ENCODE measurements at places on chromosomes 7 and 10.

DNA sequence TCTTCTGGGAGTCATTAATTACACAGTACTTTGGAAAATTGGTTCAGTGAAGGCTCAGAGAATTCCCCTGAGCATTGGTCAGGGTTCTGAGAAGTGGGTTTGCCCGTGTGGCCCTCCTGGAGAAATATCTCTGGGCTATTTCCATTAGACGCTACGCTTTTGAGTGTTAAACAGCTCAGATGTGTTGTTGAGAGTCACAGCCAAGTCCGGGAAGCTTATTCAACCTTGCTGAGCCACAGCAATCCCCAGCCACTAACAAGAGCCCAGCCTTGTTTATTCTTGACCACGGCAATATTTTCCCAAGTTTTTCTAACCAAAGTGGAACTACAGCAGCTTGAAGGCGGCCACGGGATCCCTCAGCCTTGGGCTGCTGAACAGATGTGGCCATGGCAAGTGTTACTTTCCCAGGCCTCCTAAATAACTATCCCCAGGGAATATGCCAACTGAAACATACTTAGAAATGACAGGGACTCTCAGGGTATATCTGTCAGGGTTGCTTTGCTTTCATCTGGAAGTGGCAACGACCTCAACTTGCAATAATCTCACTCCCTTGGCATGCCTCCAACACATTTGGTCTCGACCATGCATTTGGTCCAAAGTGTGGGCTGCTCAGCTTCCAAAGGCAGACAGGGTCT, 214.7 kb downstream of the EMX2 start:
- no peak for DNase-seq

DNA sequence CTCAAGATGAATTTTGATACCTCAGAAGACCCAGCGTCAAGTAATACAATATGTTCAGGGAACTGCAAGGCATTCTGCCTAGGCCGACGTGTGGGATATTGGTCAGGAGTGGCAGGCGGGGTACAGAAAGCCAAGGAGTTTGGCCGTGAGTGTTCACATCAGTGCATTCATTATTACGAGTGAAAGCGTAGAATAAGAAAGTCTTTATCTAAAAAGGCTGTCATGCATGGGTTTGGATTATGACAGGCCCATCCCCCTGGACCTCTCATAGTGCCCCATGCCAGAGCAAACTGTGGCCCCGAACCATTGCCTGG, 7.5 kb downstream of the AIMP2 start:
- DNase-seq, result no peak

- no peak for DNase-seq
Observed at GRCh38 chr10:71747551-71748523, 25.5 kb downstream of the VSIR start.

GRCh38 chr10:54133203-54133602, 667.8 kb downstream of the PCDH15 start:
- no peak for DNase-seq

DNA sequence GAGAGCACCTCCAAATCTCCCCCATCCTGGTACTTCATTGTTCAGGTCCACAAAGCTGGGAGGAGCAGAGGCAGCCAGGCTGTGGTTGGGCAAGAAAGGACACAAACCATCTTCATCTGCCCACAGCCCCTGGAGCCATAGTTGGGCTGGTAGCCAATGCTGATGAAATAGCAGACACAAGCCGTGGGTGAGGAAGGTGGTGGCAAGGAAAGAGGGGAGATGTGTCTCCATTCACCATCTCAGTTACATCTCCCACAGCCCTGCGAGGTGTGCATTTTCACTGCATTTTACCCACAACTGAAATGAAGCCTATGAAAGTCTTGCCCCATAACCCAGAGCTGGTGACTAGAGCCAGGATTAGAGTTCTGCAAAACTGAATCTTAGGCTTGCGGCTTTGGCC, 35.0 kb downstream of the PIK3AP1 start:
- no peak for DNase-seq

- no peak for DNase-seq
Observed at GRCh38 chr10:8576281-8576680, 521.8 kb downstream of the GATA3 start.

DNA sequence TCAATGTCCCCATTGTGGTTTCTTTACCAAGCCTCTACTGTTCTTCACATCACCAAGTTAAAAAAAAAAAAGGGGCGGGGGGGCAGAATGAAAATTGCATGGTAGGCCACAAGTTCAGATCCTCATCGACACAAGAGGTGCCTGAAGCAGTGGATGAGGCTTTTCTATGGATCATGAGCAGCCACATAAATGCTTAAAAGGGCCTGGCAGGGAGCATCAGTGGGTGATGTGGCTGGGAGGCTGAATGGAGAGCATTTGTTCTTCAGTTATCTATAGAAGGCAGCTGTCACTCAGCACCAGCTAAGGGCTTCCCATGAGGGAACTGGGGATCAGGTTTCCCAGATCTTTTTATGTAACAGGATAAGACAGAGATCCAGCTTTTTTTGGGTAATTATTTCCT, 117.9 kb downstream of the CFTR start:
- no peak for DNase-seq

GRCh38 chr10:68992636-68993440, 4.2 kb downstream of the KIFBP start:
- DNase-seq, result no peak

GRCh38 chr10:8659982-8660381, 605.5 kb downstream of the GATA3 start:
- DNase-seq, result no peak

GRCh38 chr10:124660404-124661125, 83.6 kb downstream of the FAM53B start:
- no peak for DNase-seq

DNA sequence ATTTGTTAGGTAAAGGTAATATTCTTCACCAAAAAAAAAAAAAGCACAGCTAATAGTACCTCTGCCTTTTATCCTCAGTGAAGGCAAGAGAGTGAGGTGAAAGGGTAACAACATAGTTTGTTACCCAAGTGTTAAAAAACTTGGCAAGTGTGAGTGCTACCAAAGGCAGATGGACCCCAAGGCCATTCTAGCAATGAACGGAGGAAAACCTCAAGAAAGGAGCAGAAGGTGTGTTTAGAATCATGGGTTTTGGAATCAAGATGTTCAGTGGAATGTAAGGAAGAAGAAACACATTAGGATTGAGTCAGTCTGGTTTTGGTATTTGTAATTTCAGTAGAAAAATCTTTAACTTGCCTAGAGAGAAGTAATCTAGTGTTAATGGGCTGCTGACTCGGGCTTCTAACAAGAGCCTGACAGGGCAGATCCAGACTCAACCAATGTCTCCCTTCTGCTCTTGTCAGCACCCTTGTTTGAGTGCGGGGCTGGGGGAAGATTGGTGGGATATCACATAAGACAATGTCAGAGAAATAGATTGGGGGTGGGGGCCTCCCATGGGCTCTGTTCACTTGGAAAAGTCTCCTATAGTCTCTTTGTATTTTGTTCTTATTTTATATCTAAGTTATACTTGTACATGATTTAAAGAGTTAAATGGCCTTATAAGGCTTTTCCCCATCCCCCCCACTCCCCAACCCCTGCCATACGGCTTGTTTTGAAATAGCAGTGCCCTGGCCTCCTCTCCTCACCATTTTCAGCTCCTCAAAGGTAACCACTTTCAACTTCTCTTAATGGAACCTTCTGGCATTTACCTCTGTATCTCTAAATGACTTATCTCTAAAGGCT, 44.4 kb downstream of the SCD start:
- DNase-seq, result no peak

DNA sequence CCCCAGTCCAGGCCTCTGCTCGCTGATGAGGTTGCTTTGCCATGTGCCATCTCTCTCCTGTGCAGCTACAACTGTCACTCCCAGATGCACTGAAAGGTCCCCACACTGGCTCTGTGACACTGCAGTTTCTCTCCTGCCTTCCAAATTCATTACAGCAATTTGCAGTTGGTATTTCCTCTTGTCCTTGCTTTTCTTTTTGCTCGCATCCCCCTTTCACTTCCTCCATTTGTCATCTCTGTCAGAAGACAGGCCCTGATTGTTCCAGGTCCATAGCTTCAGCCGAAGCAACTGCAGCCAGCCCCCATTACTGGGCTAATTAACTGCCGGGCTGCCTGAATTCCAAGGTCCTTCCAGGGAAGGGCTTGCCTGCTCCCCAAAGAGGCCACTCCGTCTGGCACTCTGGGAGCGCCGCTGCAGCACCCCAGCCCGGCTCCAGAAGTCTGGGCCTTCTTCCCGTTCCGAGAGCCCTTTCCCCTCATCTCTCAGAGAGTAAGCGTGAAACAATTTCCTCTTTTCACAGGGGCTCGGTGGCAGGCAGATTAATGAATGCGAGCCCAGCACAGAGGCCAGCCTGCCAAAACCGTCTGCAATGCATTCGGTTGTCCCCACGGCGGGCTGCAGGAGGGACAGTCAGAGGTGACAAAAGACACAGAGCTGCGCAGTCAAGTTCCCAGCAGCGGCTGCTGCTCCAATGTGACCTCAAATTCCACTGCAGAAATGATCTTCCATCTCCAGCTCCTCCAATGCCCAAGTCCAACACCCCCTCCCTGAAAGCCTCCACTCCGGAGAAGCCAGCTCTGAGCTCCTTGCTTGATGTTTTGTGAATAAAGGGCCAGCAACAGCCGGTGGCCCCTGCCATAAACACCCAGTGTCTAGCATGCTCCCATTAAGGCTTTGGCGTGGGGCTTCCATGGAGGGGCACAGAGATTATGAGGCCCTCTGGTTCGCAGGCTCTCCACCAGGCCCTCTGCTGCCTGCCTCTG, 279.4 kb upstream of the HABP2 start:
- no peak for DNase-seq

DNA sequence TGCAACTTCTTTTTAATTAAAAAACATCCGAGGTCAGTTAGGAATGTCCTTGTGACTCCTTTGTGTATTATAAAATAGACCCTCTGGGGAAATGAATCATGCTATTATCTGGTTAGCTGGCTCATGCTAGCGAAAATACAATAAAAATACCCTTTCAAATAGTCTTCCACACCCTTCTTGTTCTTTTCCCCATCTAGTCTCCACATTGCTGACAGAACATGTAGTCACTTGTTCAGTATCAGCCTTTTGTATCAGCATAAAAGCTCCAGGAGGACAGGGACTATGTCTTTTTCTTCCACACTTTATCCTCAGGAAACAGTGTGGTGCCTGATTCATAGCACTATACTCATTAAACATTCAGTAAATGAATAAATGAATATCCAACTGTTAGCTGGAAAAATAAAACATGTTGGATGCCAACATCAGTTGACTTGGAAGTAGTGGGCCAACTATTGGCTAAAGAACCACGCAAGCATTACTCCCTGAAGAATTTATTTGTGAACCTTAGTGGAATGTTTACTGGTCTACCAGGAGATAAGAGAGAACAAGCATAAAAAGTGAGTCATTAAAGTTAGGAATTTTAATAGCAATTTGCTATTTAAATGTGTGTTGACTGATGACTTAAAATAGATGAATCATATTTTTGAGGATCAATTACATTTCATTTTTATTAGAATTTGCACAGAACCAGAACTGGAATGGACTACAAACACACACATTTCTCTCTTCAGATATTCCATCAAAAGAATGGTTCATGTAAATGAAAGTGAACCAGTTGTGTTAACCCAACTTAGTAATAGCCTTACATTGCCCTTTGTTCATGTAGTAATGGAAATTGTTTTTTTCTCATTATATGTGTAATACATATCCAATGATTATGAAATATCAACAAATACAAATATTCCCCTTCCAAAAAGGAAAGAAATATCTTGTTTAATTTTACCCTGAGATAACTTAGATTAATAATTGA, 129.6 kb downstream of the DKK1 start:
- no peak for DNase-seq

DNA sequence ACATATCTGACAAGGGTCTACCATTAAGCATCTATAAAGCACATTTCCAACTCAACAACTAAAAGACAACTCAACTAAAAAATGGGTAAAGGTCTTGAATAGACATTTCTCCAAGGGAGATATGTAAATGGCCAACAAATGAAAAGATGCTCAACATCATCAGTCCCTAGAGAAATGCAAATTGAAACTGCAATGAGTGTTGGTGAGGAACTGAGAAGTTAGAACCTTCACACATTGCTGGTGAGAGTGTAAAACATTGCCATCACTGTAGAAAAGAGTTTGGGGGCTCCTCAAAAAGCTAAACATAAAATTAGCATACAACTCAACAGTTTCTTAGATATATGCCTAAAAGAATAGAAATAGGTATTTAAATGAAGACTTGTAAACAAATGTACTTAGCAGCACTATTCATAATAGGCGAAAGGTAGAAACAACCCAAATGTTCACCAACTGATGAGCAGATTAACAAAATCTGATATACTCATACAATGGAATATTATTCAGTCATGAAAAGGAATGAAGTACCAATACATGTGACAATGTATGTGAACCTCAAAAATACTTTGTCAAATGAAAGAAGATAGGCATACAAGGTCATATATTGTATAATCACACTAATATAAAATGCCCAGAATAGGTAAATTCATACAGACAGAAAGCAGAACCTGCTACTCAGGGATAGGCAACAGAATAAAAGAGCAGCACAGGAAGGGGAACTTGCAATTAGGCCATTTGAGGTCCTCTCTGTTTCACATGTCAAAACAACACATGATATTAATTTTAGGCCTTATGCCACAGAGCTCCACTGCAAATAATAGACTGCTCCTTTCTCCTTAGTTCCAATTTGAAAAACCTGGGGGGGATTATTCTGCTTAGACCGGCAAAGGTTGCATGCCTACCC, 10.6 kb upstream of the LRRC72 start:
- DNase-seq, result no peak

- no peak for DNase-seq
Observed at GRCh38 chr7:47946581-47947354, 1.5 kb downstream of the PKD1L1 start.

DNA sequence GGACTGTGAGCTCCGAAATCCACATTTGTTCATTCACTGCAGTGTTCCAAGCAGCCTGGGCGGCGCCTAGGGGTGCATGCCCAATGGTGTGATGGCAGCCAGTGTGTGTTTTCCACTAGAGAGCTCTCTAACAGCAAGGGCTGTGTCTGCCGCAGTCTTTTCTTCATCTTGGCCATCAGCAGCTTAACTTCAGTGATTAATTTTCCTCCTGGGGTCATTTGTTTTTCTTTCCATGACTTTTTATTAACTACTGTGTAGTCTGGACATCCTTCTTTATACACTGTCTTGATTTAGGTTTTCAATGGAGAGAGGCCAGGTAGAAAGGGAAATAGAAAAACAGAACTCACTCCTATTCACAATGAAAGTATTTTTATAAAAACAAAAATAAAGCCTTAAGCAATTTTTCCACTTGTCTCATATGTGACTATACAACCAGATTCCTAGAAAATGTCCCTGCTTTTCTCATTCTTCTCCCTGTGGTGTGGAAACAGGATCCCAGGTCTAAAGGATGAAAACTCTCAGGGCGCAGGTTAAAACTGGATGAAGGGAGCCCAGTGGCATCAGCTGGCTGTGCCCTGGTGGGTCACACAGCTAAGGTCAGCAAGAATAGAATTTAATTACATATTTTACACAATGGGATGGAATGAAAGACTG, 176.8 kb downstream of the PKD1L1 start:
- no peak for DNase-seq
